GM23338 (cell line): ENCODE measurements at places on chromosomes 3 and 15. TPM values are rescaled to one million over a fixed set of nuclear protein-coding genes. Genes with fewer than 3 reads are reported as not detected.

Gene PLCH1
- polyA plus RNA-seq, result 7.1 and 8.1 TPM in 2 replicates

Gene ARPP21
- not detected in 2 replicates for polyA plus RNA-seq

Gene THSD4
- 0.99 and 2.0 TPM in 2 replicates for polyA plus RNA-seq

Gene TRANK1
- 1.8 and 2.3 TPM in 2 replicates for polyA plus RNA-seq

Gene WNT5A
- polyA plus RNA-seq, result 0.53 and 0.82 TPM in 2 replicates

Gene SERPINI1
- polyA plus RNA-seq, result 26.6 and 32.1 TPM in 2 replicates

Gene LRRIQ4
- 0.29 TPM in 1 of 2 replicates, not detected in the other for polyA plus RNA-seq

Gene CYP1A2
- polyA plus RNA-seq, result not detected in 2 replicates

Gene RCCD1
- 10.8 and 14.3 TPM in 2 replicates for polyA plus RNA-seq

Gene TADA3
- 29.1 and 31.5 TPM in 2 replicates for polyA plus RNA-seq

Gene GOLGA8N
- polyA plus RNA-seq, result 0.17 and 0.40 TPM in 2 replicates

Gene LRTM1
- 0.47 TPM in 1 of 2 replicates, not detected in the other for polyA plus RNA-seq

Gene C3orf33
- 4.7 and 5.3 TPM in 2 replicates for polyA plus RNA-seq

Gene TEX55
- not detected in 2 replicates for polyA plus RNA-seq

Gene CX3CR1
- polyA plus RNA-seq, result 0.42 TPM in 1 of 2 replicates, not detected in the other

Gene CCDC32
- 12.2 and 13.8 TPM in 2 replicates for polyA plus RNA-seq

Gene TP63
- 0.30 TPM in 1 of 2 replicates, not detected in the other for polyA plus RNA-seq

Gene SKOR1
- not detected in 2 replicates for polyA plus RNA-seq

Gene CNTN3
- polyA plus RNA-seq, result 0.05 and 0.19 TPM in 2 replicates

Gene CD96
- 0.09 and 0.91 TPM in 2 replicates for polyA plus RNA-seq

Gene SEMA6D
- polyA plus RNA-seq, result 0.37 and 0.64 TPM in 2 replicates

Gene CNBP
- 375 and 444 TPM in 2 replicates for polyA plus RNA-seq

Gene LTF
- polyA plus RNA-seq, result 0.73 and 0.89 TPM in 2 replicates

Gene JMJD7
- 8.2 and 9.2 TPM in 2 replicates for polyA plus RNA-seq

Gene TLR9
- polyA plus RNA-seq, result not detected in 2 replicates

Gene MEX3B
- 5.3 TPM in 2 replicates for polyA plus RNA-seq

Gene SEC61A1
- polyA plus RNA-seq, result 44.8 and 47.3 TPM in 2 replicates

Gene IMPG2
- 0.03 TPM in 1 of 2 replicates, not detected in the other for polyA plus RNA-seq

Gene DHFR2
- 0.83 and 1.1 TPM in 2 replicates for polyA plus RNA-seq

Gene GRAMD2A
- polyA plus RNA-seq, result 0.70 and 0.71 TPM in 2 replicates

Gene MOBP
- polyA plus RNA-seq, result not detected in 2 replicates

Gene LRRC2
- 4.0 and 6.5 TPM in 2 replicates for polyA plus RNA-seq

Gene SLC28A1
- polyA plus RNA-seq, result not detected in 2 replicates

Gene DOCK3
- 2.2 and 2.4 TPM in 2 replicates for polyA plus RNA-seq

Gene TIMP4
- polyA plus RNA-seq, result 6.7 and 6.9 TPM in 2 replicates

Gene MESP2
- 0.24 and 0.68 TPM in 2 replicates for polyA plus RNA-seq

Gene WDR5B
- polyA plus RNA-seq, result 0.81 and 0.87 TPM in 2 replicates

Gene HOMER2
- 9.2 and 10.8 TPM in 2 replicates for polyA plus RNA-seq

Gene CDCP1
- 7.7 and 8.4 TPM in 2 replicates for polyA plus RNA-seq

Gene VGLL3
- polyA plus RNA-seq, result 1.4 TPM in 2 replicates

Gene ROBO2
- 1.1 and 1.5 TPM in 2 replicates for polyA plus RNA-seq
